Activated T-helper 1 cell treated with Interleukin-2 at 50 U/mL for 16 hours (primary cell): ENCODE measurements at places on chromosomes 4 and X.

DNA sequence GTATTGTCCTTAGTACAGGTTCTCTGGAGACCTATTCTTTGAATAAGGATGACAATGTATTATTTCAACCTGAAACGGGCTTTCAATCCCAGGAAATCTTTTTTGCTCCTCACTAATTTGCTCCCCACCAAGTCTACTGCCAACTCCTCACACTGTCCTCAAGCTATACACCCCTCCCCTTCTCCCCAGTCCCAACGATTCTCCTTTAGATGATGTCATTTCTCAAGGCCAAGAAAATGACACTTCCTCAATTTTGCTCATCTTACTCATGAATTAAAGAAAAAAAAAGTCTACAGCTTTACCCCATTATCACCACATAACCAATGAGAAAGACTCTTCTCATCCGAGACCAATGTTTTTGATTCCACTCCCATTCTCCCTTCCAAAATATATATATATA is 20.6 kb downstream of the AP1S2 start:
- no peak for DNase-seq

- no peak for DNase-seq
Measured at GRCh38 chr4:94665500-94666404, 92.0 kb upstream of the BMPR1B start.

DNA sequence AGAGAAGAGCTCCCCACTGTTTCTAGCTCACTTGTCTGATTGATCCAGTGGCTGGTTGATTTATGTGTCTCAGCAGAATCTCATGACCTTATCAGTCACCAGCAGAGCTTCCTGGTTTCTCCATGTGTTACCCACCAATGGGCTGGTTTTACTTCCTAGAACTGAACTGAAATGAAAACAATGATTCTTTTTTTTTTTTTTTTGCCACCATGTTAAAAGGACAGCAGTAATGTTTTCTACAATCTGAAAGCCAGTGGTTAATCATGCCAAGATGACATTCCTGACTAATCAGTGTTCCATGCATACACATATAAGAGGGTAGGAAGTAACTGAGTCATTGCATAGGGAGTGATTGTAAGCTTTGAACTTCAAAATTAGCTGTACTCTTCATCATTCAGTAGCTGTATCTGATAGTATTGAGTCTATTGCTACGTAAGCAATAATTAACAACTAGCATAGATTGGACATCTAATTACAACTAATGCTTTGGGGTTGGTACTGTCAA is 67.7 kb downstream of the SLC4A4 start:
- DNase-seq: no peak

- DNase-seq: no peak
Measured at GRCh38 chrX:51334276-51334675, 1.7 kb downstream of the NUDT10 start.

GRCh38 chr4:44235897-44236296 is 212.7 kb downstream of the KCTD8 start:
- DNase-seq: no peak

- no peak for DNase-seq
Measured at GRCh38 chr4:75232546-75232945, 281.7 kb downstream of the RCHY1 start.

DNA sequence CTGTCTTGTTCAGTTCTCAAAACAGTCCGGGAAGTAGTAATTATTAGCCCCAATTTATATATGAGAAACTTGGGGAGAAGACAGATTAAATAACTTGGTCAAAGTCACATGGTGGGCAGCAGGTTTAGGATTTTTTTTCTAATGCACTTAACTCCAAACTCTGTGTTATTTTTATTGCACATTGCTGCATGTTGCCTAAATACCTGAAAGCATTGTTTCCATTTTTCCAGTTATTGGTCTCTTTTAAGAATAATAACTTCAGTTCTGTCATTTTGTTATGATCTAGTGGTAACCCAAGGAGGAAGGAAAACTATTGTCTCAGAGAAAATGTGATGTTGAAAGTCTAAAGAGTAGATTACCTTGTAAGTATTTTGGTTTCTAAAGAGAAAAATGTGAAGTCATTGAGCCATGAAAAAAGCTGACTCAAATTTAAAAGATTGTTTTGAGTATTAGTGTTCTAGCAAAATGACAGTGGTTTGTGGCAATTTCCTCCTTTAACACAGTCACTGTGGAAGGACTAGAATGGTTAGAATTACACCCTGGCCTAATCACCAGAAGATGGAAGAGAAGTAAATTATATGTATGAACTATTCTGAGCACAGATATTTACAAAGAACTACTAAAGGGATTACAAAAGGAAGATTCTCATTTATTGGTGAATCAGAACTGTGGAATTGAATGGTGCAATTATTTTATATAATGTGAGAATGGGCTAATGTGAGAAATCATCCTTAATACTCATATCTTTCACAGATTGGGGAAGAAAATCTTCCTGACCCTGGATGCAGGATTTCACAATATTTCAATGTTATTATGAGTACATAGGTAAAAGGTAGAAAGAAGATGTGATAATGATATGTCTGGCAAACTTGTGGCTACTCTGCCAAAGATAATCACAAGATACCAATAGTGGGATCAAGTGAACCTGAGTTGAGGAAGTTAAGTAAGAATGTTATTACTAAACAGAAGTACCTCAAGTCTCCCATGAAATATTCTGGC is 21.7 kb upstream of the CXCL8 start:
- DNase-seq: no peak

- no peak for DNase-seq
Measured at GRCh38 chr4:105472871-105473323, 965 bp downstream of the PPA2 start.

DNA sequence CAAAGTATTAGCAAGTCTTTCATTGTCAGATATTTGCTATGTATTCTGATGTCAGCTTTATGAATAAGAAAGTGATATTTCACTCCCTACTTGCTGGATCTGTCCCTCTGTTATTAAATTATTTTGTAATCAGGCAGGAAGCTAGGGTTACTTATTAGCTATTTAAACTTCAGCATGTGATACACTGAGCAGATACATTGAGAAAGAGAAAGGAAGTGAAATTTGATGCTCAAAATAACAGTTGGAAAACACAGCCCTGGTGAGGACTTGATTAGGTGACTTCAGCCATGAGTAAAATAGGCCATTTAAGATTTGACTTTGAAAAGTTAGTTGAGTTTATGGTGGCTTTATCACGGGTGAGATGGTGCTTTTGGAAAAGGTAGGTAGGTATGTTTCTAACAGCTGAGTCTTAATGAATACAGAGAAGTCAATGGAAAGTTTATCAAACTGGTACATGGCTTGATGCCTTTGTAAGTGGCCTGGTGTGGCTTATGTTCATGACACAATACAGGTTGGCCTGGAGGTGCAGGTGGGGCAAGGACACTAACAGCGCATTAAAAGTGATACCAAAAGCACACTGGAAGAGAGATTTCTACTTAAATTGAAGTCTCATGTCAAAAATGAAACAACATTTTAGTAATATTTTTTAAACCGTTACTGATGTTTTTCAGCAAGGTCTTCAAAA is 321.2 kb upstream of the SPOCK3 start:
- DNase-seq: no peak

DNA sequence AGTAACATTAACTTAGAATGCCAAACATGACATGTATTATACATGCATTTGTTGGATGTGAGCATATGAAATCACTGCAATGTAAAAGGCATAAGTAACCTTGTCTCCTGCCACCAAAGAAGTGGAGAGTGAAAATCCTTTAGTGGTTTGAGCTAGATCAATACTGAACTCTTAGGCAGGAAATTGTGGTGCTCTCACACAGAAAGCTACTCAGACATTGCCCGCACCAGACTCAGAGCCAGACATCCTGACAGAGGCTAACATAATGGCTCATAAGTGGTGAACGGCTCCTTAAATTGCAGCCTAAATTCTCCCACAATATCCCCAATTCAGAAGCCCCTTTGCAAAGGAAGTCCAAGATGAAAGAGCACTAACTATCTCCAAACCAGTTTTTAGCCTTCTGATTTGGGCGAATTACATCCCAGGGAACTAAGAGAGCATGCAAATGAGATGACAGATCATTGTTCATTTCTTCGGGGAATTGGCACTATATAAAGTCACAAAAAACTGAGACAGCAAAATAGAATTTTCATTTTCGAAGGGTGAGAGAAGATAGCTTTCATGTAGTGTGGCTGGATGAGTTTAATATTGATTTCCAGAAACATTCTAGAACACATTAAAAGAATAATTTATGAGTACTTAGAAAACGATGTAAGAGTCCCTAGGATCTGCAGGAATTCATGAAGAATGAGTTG is 233.6 kb upstream of the RPS6KA3 start:
- DNase-seq: no peak

DNA sequence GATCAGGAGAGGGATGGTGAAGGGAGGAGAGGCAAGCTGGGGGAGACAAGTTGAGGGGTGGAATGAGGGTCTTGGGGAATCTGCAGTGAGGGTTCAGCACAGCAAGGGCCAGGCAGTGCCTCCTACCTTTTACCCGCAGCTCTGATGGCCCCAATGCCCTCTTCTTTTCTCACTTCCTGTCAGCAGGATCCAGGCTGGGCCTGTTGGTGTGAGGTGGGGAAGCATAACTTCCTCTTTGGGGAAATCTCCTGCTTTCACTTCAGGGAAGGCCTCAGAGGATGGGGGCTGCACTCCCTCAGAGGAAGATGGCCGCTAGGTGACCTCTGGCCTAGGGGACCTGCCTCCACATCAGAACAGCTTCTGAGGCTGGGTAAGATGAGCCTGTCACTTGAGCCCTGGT is 36.5 kb downstream of the EFNB1 start:
- DNase-seq: no peak

DNA sequence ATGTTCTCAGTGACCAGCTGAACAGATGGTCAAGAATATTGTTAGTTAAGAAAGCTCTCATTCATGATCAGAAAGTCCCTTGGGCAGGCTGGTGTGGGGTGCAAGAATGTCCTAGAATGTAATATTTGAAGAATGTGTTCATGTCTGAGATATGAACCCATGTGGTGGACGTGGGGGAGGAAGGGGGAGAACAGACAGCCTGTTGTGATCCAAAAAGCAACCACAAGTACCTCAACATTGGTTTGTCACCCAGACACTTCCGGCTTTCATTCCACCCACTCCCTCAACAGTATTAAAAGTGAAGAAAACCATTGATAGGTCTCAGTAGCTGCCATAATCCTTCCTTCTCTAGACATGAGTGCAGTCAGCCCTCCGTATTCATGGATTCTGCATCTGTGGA is 82.2 kb downstream of the MAML3 start:
- DNase-seq: peak; percentile 30

GRCh38 chr4:25090516-25090915 is 59.8 kb upstream of the LGI2 start:
- DNase-seq: no peak

- no peak for DNase-seq
Measured at GRCh38 chr4:55272589-55272988, 73.5 kb upstream of the SRD5A3 start.

GRCh38 chr4:184126800-184127199 is 90.9 kb downstream of the ENPP6 start:
- no peak for DNase-seq

DNA sequence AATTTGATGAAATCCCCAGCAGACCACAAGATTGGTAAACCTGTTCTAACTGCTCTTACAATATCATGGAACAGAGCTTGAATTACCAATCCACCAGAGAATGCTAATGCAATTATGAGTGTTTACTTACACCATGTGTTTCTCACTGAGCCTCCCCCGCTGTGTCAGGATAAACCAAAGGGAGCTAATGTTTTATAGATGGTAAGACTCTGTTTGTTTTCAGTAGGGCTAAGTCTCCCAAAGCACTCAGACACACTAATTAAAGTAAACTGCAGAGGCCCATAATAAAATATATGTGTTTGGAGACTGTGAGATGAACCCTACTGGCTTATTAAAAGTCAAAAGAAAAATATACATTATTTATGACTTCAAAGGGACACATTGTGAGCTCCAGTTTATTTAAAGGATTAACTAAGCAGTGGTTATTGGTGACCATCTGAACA is 261.7 kb upstream of the FAM241A start:
- no peak for DNase-seq

GRCh38 chr4:16516796-16517439 is 290.6 kb upstream of the TAPT1 start:
- DNase-seq: no peak

DNA sequence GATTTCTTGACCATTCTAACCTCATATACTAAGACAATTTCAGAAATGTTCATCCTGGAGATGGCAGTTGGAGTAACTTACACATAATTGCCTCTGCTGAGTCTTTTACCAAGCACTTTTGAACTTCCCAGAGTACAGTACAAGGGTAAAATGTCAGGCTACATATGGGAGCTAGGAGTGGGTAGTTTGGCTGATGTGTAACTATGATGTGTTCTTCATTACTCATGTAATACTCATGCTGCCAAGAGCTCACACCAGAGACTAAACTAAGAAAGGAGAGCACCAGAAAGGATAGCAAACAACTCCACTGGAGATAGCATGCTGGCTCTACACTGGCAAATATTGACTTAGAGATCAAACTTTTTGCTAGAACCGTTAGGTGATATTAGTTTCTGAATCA is 194.0 kb downstream of the PDGFRA start:
- no peak for DNase-seq

- no peak for DNase-seq
Measured at GRCh38 chr4:114512595-114513295, 85.9 kb upstream of the UGT8 start.

DNA sequence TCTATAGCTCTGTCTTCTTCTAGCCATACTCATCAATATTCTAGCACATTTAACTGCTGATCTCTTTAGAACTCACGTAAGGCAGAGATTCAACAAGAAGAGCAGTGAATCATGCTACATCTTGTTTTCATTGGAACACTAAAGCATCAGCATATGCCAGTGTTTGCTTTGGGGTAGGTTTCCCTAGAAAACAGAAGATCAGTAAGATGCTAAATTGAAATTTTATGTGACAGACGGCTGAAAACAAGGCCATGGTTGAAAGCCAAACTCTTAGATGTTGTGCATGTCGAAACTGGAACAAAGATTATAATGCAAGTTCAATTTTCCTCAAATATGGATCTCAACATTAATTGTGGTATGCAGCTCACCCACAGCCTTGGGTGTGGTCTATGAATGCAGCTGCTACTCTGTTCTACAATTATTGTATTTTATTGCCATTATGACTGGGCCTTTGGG is 107.6 kb downstream of the PDLIM5 start:
- DNase-seq: no peak

DNA sequence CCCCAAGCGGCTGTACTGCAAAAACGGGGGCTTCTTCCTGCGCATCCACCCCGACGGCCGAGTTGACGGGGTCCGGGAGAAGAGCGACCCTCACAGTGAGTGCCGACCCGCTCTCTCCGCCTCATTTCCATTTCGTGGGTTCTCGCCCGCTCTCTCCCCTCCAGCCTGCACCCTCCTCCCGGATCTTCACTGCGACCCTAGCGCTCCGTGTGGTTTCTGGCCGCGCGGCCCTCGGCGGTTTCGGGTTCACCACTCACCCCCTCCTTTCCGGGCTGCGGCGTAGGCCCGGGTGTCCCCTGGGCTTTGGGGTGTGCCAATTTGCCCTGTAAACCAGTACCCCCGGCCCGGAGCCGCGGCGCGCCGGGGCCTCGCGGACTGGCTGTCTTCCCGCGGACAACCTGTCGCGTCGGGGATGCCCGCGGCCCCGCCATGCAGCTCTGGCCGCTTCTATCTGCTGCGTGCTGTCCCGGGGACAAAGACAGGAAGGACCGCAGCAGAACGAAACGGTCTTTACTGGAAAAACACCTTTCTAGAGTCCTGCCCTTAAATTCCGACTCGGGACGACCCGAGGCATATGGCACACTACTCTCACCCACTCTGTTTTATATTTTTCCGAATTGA is 737 bp downstream of the FGF2 start:
- DNase-seq: no peak
